Tibial nerve (tissue), 4 donors: ENCODE measurements at places on chromosomes 12 and 14. TPM values are rescaled to one million over a fixed set of nuclear protein-coding genes. Genes with fewer than 3 reads are reported as not detected.

DNA sequence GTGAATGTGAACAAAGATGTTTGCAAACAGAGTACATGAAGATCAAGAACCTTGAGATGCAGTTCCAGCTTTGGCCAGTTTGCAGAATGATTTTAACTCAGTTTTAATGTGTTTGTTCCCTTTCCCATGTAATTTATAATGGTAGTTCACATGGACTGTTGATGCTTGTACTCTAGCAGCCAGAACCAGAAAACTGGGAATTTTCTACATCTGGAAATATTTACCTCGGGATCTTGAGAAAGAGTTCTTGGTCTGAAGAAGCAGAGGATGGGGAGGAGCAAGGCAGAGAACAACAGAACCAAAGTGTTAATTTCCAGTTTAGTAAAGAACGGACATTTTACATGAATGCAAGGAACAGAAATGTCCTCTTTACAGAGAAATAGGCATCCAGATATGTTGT, 37.0 kb upstream of the PMCH start:
- no peaks in the 10 kb centered on the region for H3K36me3 ChIP-seq
- H3K27ac ChIP-seq: no peak overlapping the region
- H3K4me3 ChIP-seq: no peak overlapping the region
- DNase-seq: no peak
- no peaks in the 10 kb centered on the region for H3K4me1 ChIP-seq

The TSPAN11 gene
- 16.0 TPM for total RNA-seq

DNA sequence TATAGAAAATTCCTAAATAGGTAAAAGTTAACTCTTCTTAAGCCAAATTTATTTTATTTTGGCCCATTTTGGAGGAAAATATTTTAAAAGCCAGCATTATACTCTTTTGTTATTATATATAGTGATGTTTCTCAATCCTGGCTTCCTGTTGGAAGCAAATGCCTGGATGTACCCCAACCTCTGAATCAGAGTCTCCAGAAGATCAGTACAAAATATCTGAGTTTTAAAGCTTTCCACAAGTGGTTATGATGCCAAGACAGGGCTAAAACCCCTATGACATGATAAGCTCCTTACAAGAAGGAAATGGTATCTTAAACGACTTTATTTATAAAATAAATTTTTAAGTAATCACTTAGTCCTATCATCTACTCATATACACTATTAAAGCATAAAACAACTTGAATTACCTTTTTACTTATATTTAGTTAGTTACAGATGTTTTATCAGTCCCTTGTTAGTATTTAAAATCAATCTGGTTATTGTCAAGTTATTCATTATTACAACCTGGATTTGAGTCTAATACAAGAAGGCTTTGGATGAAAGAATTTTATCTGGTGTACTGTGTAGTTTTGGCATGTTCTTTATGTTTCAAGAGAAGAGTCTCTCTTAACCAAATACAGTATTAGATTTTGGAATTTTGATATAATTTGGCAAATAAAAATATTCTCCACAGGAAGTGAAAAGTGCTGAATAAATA, 238.1 kb downstream of the SLC2A13 start:
- H3K27ac ChIP-seq: no peak overlapping the region
- no peaks in the 10 kb centered on the region for H3K4me1 ChIP-seq
- DNase-seq: no peak
- H3K36me3 ChIP-seq: no peaks in the 10 kb centered on the region

GRCh38 chr12:75042125-75042524, 167.5 kb downstream of the KCNC2 start:
- no peak for DNase-seq
- H3K36me3 ChIP-seq: no peaks in the 10 kb centered on the region
- H3K4me1 ChIP-seq: no peaks in the 10 kb centered on the region
- H3K27ac ChIP-seq: no peak overlapping the region
- H3K27me3 ChIP-seq: no peaks in the 10 kb centered on the region

The KRT71 gene
- total RNA-seq: not detected

The SERPINA6 gene
- total RNA-seq: 0.63 TPM

DNA sequence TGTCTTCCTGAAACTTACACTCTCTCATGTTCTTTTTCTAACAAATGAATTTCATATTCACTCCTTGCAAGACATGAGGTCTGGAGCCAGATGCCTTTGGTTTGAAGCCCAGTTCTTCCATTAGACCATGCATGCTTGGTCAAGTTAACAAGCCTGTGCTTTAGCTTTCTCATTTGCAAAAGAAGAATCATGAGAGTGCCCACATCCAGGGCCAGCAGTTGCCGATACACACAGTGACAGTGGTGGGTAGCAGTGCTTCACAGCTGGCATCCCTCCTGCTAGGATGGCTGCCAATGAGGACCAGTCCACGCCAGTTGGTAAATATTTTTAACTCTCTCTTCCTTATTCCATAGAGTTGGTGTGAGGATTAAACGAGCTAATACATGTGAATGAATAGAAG, 163.1 kb downstream of the PHLDA1 start:
- H3K4me3 ChIP-seq: no peak overlapping the region
- H3K27ac ChIP-seq: no peak overlapping the region
- no peak for DNase-seq
- H3K4me1 ChIP-seq: no peaks in the 10 kb centered on the region
- H3K27me3 ChIP-seq: no peaks in the 10 kb centered on the region

The AMDHD1 gene
- 2.1 TPM for total RNA-seq

GRCh38 chr12:107895966-107896365, 121.5 kb downstream of the ASCL4 start:
- H3K27ac ChIP-seq: no peak overlapping the region
- no peaks in the 10 kb centered on the region for H3K36me3 ChIP-seq
- H3K4me3 ChIP-seq: no peak overlapping the region
- no peaks in the 10 kb centered on the region for H3K27me3 ChIP-seq
